ENCODE measurements at places on chromosomes 16 and 17.

GRCh38 chr16:30482366-30482765 lies 9.8 kb downstream of the ITGAL start:
- no peak for DNase-seq

- no peak for DNase-seq
These were observed 160.9 kb downstream of the SLC39A11 start for GRCh38 chr17:72931635-72932034.

GRCh38 chr17:37490022-37490587 lies 414 bp downstream of the DUSP14 start:
- peak; percentile 56 for DNase-seq

DNA sequence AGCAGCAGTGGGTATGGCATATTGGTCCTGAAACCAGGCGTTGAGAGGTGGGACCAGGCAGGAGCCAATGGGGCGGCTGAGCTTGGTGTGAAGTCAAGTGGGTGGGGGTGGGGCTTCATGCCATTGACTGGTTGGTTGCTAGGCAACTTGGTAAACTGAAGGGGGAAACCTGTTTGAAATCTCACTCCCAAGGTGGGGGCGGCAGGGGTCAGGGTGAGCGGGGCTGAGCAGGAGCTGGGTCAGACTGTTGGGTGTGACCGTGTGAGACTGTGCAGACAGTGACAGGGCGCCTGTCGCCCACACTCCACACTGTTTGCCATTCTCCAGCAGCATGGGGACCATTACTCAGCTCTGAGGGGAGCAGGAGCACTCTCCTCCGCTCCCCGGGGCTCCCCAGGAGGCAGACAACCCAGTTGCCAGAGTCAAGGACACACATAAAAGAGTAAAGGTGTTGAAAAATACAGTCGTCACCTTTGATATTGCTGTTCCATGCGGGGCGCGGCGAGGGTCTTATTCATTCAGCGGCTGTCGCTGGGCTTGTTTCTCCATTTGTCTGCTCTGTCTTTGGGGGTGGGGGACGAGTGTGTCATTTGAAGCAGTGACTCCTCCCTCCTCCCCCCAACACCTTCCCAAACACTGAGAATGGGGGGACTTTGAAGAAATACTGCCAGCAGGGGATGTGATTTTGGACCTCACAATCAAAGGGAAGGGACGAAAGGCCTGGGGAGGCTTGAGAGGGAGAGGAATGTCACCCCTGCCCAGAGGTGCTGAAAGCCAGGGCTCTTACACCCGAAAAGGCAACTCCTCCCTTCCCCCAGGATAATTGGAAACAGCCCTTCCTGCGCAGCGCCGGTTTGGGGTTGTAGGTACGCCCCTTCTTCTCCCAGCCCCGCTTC lies 1.2 kb upstream of the EFNB3 start:
- DNase-seq, result peak; percentile 49

- DNase-seq, result no peak
These were observed 146.3 kb downstream of the TMEM132E start for GRCh38 chr17:34725725-34726124.

- no peak for DNase-seq
These were observed 7.8 kb downstream of the ACSF3 start for GRCh38 chr16:89101303-89102040.

- DNase-seq, result no peak
These were observed 3.8 kb upstream of the RAI1 start for GRCh38 chr17:17677299-17678040.

GRCh38 chr17:52824542-52824941 lies 666.0 kb upstream of the CA10 start:
- no peak for DNase-seq

DNA sequence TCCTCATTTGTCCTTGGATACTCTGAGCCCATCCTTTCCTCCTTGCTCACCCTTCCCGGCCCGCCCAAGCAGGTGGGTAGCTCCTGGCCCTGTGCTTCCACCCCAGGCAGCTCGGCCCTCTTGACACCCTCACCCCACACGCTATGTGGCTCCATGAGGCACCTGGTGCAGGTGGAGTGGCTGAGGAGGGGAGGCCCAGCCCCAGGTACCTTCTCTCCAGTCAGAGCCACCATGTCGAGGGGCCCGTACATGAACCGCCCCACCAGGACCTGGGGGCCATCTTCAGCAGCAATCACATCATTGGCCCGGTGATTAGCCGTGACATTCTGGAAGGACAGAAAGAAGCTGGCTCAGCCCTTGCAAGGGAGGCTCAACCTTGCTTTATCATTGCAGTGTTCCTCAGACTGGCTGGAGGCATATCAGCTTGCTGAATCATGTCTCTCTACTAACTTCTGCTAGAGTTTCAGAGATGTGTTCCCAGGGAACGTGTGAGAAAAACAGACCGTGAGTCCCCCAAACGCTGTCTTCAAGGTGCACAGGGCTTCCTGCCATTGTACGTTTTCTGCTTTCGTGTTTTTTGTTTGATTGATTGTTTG lies 20.3 kb downstream of the PIMREG start:
- DNase-seq, result no peak

DNA sequence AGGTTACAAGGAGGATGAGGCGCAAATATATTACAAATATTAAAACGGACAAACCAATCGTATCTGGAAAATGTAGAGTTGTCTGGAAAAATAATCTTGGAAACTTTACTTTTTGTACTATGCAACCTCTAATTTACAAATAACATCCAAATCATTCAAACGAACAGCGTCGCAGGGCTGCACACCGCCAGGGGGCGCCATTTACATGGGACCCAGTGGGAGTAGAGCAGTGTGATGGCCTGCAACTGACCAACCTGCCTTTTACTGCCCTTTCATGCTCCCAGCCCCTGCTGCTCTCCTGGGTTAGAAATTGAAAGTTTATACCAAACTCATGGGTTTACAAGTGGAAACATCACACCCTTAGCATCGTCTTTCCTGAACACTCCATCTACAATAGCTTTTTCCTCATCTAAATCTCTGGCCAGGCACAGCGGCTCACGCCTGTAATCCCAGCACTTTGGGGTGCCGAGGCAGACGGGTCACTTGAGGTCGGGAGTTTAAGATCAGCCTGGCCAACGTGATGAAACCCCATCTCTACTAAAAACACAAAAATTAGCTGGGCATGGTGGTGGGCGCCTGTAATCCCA lies 10.0 kb downstream of the PITPNC1 start:
- DNase-seq, result peak; percentile 45

DNA sequence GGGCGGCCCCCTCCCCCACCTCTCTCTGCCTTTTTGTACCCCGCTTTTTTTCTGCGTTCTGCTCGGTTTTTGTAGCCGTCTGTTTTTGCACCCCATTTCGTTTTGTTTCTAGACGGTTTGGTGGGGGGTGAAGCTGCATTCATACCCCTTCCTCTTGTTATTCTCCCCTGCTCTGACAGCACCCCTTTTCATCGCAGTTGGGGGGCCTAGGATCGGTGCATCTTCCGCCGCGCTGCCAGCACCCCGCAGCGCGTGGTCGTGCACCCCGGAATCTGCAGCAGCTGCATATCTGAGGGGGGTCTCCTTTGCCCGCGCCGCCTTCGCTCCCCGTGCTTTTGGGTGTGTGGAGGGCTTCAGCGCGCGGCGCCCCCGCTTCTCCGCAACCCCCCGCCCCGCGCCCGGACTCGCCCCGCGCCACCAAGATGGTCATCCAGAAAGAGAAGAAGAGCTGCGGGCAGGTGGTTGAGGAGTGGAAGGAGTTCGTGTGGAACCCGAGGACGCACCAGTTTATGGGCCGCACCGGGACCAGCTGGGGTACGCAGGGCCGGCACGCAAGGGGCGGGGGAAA lies 455 bp downstream of the ATP1B2 start:
- DNase-seq, result no peak

- DNase-seq, result peak; percentile 75
These were observed at the start of gene TMEM220 for GRCh38 chr17:10729334-10730193. TMEM220 (minus strand) TSS chr17:10730023; CDS start chr17:10729851, 172 bp downstream.

DNA sequence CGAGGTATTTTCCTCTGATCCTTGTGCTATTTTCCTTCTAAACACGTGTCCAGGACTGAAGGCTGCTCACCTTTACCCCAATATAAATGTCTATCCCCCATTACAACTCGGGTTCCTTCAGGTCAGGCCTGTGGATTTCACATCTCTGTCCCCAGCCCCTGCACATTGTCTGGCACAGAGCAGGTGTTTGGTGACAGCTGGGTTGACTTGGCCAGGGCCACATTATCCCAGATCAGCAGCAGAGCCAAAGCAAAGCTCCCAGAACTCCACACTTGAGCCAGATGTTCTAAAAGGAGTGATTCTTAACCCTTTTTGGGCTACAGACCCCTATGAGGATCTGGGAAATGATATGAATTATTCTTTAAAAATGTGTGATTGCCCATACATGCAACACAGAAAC lies 18.0 kb upstream of the SPATA32 start:
- DNase-seq, result no peak

DNA sequence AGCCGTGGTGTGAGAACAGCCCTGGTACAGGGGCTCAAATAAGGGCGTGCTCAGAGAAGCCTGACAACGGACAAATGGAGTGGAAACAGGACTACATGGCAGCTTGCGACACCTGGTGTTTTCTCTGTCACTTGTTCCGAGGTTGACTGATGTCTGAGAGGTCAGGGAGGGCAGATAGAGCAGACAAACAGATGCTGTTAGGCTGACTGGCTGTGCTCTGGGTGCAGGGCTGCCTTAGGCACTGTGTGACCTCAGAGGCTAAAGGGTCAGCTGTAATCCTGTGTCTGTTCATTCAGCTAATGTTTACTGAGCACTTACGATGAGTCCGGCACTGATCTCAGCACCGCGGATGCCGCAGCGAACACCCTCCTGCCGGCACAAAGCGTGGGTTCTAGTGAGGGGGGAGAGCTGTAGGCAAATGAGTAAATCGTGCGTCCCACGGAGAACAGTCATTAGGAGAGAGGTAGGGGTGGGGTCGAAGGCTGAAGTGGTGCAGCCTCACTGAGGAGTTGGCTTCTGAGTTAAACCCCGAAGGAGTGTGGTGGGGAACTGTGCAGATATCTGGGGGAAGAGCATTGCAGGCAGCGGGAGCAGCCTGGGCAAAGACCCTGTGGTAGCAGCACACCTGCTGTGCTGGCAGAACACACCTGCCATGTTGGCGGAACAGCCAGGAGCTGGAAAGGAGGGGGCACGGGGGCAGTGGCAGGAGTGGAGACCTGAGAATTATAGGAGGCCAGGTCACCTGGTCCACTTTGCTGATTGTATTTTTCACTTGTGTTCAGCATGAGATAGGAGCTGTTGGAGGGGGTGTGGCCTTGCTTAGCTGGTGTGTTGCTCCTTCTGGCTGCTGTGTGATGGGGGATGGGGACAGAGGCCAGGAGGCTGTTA lies 35.0 kb downstream of the GPT2 start:
- DNase-seq, result no peak

GRCh38 chr17:49224997-49225337 lies 5.6 kb downstream of the PHOSPHO1 start:
- DNase-seq, result no peak

GRCh38 chr16:82373976-82374375 lies 204.0 kb upstream of the MPHOSPH6 start:
- DNase-seq, result no peak

DNA sequence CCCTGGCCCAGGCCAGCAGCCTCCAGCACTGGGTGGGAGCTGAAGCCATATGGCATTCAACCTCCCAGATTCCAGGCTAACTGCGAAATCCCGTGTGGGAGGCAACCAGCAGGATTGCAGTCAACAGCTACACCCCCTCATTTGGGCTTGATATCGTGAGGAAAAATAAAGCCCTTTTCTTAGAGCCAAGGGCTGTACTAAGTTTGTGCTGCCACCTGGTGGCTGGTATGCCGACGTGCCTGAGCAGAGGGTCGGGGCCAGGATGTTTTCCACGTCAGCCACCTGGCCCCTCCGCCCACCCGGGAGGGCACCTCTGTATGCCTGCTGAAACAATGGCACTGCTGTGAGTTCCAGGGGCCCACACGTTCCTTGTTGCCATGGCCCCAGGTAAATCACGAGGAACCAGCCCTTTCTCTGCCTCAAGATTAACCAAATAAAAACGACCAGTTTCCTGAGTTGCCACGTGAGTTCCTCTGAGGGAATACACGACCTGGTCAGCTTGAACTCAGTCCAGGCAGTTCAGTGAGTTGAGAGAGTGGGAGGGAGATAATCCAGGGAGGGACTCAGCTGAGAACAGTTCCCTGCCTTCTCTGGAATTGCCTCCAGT lies 9.0 kb downstream of the TMEM98 start:
- peak; percentile 72 for DNase-seq

DNA sequence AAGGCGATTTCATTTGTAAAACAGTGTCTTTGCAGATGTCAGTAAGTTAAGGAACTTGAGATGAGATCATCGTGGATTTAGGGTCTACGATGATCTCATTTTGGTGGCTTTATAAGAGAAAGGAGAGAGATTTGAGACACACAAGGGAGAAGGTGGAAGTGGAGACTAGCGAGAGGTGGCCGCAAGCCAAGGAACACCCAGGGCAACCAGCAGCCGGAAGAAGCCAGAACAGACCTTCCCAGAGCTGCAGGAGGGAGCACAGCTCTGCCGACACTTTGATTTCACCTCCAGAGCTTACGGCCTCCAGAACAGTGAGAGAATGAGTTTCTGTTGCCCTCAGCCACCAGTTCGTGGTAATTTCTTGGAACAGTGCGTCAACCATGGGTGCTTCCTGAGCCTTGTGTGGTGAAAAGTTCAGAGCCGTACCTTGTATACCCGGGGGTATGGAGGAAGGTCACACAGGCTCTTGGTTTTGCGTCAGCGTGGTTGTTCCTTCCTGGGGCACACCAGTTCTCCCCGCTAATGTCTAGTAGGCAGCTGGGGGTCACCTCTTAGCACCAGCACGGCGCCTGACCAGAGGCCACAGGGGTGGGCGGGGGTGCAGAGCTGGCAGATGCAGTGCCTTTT lies 12.9 kb upstream of the SEC14L1 start:
- DNase-seq, result no peak

GRCh38 chr17:42632949-42633444 lies 23.5 kb downstream of the TUBG1 start:
- DNase-seq, result no peak

- no peak for DNase-seq
These were observed 98.9 kb downstream of the SDK2 start for GRCh38 chr17:73545109-73546032.

DNA sequence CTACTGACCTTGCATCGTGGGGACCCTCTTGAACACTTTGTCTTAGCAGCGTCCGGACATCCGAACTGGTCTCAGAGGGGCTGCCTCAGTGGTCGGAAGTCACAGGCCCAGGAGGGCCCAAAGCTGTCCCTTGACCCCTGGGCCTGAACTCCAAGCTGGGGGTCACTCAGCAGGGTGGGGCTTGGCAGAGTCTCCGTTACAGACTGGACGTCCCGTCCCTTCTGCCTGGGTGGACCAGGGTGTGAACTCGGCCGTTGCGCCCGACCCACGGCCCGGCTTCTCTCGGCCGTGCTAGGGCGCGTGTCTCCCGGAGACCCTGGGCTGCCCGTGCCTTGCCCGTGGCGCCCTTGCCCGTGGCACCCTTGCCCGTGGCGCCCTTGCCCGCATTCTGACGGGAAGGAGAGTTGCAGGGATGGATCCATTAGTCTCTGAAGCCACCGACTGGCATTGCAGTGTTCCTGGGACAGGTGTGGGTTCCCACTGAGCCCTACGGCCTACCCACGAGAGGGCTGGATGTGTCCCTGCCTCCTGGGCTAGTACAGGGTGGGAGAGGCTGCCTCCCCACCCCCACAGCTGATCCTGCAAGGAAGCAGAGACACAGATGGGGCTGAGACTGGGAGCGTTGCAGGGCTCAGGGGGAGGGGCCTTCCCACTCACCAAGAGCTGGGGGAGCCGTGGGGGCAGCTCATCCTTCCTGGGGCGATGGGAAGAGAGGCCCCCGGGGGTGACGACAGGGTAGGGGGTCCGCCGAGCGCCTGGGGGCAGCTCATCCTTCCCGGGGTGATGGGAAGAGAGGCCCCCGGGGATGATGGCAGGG lies 4.9 kb downstream of the CACNA1H start:
- no peak for DNase-seq

GRCh38 chr17:77594416-77595209 lies 363.9 kb upstream of the TNRC6C start:
- no peak for DNase-seq

All from AG10803 (cell line).